ENCODE measurements at places on chromosomes 4 and X. TPM values are rescaled to one million over a fixed set of nuclear protein-coding genes. Genes with fewer than 3 reads are reported as not detected.

CXCL1 gene
- not detected for polyA plus RNA-seq

GRCh38 chr4:73533515-73534422 is 52.2 kb downstream of the AFM start:
- no peak for DNase-seq

DNA sequence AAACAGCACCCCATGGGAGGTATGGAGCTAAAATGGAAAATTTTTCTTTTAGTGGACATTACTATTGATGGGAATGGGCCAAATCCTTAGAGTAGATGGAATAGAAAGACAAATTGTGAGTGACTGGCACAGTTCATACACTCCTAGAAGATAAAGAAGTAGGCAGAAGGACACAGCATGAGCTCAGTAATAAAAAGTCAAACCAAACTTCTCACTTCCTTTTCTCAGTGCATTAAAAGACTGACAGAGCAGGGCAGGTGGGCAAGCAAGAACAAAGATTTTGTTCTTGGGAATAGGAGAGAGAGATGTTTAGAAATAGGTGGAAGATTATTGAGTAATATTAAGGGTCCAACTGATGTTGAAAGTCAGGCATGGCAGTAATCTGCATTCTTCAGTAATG is 132.5 kb downstream of the ATP10D start:
- DNase-seq = no peak

- no peak for DNase-seq
Observed at GRCh38 chr4:113094802-113095201, 45.3 kb downstream of the ANK2 start.

GRCh38 chr4:52568351-52568750 is 90.8 kb downstream of the USP46 start:
- no peak for DNase-seq

- no peak for DNase-seq
Observed at GRCh38 chrX:103704863-103705262, 5.8 kb upstream of the TMEM31 start.

FGFBP2 gene
- polyA plus RNA-seq = 0.27 TPM

CPLX1 gene
- polyA plus RNA-seq = 0.40 TPM

NSDHL gene
- polyA plus RNA-seq = 12.5 TPM

- no peak for DNase-seq
Observed at GRCh38 chr4:3440979-3441500, 728 bp upstream of the HGFAC start.

P2RY10 gene
- 0.62 TPM for polyA plus RNA-seq

SLC34A2 gene
- 0.05 TPM for polyA plus RNA-seq

HSFX3 gene
- polyA plus RNA-seq = 1.1 TPM

DNA sequence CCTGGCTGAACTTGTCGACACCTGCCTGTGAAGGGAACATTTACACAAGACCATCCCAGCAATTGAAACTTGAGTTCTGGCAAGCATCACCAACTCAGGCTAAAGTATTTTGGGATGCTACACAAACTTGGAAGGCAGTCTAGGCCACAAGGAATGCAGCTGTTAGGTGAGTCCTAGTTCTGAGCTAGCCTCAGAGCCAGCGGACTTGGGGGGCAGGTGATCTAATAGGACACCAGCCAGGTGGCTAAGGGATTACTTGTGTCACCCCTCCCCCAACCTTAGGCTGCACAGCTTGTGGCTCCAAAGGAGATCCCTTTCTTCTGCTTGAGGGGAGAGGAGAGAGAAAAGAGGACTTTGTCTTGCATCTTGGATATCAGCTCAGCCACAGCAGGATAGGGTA is 62.3 kb upstream of the DKK2 start:
- DNase-seq = no peak

DNA sequence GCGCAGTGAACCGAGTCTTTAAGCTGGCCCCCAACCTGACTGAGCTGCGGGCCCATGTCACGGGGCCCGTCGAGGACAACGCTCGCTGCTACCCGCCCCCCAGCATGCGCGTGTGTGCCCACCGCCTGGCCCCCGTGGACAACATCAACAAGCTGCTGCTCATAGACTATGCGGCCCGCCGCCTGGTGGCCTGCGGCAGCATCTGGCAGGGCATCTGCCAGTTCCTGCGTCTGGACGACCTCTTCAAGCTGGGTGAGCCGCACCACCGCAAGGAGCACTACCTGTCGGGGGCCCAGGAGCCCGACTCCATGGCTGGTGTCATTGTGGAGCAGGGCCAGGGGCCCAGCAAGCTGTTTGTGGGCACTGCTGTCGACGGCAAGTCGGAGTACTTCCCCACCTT is 2.2 kb downstream of the PLXNA3 start:
- DNase-seq = no peak

RNF128 gene
- polyA plus RNA-seq = not detected

DNA sequence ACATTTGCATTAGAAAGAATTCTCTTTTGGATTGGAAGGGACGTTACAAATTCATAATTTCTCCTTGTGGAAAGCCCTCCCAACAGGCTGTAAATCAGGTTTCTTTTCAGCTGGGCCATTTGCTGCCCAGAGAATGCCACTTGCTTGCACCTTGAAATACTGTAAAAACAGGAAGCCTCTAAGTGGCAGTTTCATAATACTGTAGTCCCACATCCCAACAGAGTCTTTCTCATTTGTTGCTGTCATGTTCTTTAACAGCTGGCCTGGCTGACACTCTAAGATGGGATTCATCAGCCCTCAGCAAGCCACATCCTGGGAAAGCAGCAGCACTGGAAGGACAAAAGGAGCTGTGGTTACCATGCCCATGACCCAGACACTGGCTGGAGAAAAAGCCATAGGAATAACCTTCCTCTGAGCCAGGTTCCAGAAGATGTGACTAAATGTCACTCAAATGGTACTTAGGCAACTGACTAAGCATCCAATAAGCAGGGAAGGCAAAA is 221.9 kb upstream of the MBNL3 start:
- no peak for DNase-seq

ACE2 gene
- not detected for polyA plus RNA-seq

MAP9 gene
- 3.5 TPM for polyA plus RNA-seq

DNA sequence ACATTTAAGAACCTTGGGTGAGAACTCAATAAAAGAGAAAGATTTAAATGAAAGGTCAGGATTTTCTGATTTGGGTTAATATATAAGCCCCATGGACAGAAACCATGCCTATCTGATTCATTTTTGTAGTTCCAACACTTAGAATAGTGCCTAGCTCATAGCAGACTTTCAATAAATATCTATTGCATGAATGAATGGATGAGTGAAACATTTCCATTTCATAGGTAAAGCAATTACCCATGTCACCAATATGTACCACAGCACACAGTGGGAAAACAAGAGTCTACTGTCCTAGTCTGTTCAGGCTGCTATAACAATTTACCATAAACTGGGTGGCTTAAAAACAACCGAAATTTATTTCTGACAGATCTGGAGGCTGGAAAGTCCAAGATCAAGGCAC is 63.9 kb upstream of the PTPN13 start:
- no peak for DNase-seq

DNA sequence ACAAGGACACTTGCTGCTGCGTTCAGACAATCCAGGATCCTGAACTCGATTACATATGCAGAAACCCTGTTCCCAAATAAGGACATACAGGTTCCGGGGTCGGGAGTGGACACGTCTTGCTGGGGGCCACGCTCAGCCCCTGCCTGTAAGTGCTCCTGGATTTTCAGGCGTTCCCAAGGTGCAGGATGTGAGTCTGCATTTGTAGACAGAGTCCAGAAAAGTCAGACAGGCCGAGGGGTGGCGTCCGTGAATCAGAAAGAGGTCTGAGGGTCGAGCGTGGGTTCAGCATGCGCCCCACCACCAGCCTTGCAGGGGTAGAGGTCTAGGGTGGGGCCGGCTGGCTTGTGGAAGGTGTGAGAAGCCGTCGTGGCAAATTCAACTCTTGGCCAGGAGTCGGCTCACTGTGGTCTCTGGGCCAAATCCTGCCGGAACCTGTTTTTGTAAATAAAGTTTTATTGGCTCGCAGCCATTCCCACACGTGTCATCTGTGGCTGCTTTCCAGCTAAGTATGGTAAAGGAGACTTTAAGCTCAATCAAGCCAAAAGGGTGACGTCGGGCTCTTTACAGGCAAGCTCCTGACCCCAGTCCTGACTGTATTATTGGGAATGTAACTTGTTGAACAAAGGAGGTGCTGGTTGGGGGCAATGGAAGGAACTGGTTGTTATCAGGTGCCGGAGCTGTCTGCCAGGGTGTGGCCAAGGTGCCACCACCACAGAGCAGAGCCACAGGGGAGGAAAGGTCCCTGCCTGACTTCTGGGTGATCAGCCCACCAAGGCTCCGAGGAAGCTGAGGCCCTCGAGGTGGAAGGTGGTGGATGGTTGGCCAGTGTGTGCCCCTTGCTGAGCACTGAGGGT is 7.4 kb downstream of the DOK7 start:
- no peak for DNase-seq

ZIC3 gene
- polyA plus RNA-seq = not detected

DNA sequence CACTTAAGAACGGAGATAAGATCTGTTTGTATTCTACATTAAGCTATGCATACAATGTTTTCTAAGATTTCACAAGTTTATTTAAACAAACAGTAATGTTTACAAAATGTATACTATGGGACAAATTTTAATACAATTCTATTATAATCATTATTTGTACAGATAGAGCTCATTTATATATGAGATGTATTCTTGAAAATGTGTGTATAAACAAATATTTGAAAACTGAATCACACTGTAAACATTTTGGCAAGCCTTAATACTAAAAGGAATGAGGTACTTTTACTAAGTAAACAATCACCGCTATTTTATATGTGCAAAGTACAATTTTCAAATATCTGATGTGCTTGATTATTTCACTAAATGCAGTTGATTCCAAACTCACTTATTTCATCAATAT is 119.2 kb upstream of the MAB21L2 start:
- DNase-seq = no peak

DNA sequence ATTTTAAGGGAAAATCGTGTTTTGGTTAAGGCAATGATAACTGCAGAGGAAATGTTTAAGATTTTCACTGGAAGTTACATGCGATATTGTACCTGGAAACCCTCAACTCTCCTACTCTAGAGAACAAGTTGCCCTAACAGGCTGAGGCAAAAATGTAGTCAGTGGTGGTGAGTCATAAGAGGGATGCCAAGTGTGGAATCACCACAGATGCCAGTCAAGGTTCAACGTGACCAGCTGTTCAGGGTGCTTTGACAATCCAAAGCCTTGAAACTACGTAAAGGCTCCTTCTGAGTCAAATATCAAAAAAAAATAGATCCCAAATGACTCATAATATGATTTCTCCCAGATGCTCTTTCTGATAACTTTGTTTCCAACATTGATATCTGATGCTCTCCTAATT is 77.9 kb upstream of the AFF2 start:
- DNase-seq = no peak

C1QTNF7 gene
- polyA plus RNA-seq = 2.5 TPM

GRCh38 chr4:103204111-103204510 is 6.0 kb upstream of the CENPE start:
- DNase-seq = no peak

DNA sequence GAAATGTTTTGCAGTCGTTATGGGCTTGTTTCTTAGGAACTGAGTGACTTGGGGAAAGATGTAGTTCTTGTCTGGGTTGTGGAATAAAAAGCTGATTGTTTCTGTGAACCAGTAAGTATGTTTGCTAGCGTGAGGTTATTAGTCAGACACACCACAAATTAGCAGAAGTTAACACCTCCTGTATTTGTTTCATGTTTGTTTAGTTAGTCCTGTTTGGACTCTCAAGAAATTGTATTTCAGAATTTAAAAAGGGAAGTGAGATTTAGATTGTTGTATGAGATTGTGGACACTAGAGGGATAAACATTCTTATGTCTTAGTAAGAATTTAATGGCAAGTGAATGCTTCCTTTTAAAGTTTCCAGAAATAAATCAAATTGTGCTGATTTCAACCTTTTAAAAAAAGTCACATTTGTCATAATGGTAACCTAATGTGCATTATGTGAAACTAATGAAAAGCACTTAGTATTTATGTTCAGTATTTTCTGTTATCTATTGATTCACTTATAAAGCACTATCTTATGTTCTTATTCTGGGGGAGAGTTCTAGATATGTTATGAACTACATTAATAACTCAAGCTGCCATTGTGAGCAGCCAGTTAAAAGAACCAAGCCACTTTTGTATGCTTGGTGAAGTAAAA is 25.6 kb downstream of the ATP10D start:
- no peak for DNase-seq

APOO gene
- 13.6 TPM for polyA plus RNA-seq

GRCh38 chrX:143800150-143800549 is 79.6 kb upstream of the SPANXN2 start:
- no peak for DNase-seq

DNA sequence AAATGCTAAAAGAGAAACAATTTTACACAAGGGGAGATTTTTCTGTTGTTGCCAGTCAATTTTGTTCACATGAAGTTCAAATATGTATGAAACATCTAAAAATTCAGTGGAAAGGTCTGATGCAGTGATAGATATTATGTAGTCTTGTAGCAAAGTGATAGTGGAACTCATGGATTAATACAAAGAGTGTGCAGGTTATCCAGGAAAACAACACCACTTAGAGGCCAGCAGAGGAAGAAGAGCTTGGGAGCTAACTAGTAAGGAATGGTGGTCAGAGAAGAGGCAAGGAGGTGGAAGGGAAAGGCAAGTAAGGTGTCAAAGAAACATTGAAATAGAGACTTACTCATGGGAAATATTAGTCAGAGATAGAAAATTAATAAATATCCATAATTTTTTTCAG is 395.6 kb downstream of the MAPK10 start:
- DNase-seq = no peak

DNA sequence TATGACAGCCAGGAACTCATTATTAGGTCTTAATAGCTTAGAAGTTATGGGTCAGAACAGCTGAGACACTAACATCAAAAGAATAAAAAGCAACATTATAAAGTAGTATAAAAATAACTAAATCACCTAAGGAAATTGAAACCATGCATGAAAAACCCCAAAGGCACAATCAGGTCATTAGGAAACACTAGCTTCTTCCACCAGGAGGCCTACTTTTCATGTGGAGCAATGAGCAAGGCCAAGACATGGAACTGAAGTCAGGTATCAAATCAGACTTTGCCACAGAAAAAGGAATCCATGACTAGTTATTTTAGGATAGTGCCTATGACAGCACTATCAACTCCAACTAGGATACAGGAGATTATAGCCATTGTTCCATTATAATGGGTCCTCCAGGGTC is 7.9 kb downstream of the HUWE1 start:
- no peak for DNase-seq

DNA sequence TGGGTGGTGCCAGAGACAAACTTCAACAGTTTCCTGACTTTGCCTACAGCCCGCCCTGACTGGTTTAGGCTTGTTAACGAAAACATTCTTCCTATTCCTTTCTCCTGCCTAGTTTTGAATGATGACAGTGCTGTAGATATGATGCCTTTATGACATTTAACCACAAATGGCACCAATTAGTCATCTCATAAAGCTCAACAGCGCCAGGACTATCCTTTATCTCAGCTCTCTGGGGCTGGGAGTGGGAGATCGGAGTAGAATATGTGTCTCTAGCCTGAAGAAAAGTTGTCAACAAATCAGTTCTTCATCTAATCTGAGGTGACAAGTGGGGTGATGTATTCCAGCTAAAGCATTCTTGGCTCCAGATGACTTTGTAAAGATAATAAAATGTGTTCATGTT is 64.6 kb upstream of the SH3RF1 start:
- DNase-seq = no peak

GRCh38 chr4:71570492-71570891 is 213.4 kb downstream of the GC start:
- DNase-seq = no peak

Data from forelimb muscle (tissue), 1 donor.